ENCODE measurements at places on chromosomes 7 and 10.

DNA sequence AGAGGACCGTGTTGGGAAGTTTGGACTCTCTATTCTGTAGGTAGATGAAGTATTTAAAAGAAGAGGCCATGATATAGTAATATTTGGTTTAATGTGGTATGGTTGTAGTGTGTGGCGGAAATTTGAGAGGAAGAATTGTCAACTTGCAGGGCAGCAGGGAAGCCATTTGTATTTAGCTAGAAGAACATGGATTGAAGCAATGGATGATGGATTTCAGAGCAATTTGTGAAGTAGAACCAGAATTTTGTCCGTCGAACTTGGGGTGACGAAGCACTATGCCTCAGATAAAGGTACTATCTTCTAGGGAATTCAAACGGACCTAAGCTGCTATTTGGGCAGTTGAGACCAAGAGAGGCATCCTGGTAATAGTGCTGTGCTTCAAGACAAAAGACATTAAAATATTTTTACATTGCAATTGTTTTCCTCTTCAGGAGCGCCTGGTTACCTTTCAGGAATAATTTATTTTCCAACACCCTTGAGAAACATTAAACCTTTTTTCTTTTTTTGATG is 615 bp upstream of the WBP1L start:
- no peak for DNase-seq

- no peak for DNase-seq
These were observed 20.9 kb downstream of the FOXK1 start for GRCh38 chr7:4702961-4703512.

- DNase-seq: no peak
These were observed 10.1 kb downstream of the OGDH start for GRCh38 chr7:44616545-44616944.

- no peak for DNase-seq
These were observed 90.3 kb downstream of the HERPUD2 start for GRCh38 chr7:35604595-35604994.

DNA sequence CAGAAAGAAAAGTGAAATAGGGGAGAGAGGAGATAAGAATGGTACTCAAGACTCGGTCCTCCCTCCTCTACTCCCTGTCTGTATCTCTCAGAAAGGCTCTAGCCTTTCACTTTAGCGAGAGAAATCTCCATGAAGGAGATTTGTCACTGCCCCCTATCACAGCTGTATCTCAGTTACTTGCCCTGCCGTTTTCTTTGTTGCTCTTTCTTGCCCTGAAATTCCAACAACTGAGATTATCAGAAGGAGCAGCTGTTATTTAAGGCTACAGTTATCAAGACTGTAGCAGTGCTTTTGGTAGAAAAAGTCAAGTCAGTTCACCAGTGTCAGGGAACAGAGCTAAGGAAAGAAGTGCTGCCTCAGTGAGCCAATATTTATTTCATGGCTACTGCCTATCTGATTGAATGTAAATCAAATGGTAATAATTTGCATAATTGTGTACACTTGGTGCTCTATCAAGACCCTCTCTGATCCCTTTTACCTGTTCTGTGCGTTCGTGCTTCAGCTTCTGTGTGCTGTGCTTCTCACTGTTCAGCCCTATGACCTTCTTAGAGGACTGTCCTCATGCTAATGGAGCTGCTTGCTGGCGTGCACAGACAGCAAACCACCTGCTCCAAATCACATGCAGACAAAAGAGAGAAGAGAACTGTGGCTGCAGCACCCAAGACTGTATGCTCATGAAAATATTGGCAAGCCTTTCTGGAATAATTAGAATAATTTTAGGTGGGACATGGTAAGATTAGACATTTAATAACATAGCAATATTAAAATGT is 180.2 kb upstream of the FAM3C start:
- DNase-seq: no peak

- DNase-seq: no peak
These were observed 23.4 kb upstream of the DMTF1 start for GRCh38 chr7:87128861-87129267.

GRCh38 chr7:24582166-24582565 is 8.9 kb downstream of the PALS2 start:
- DNase-seq: no peak

- no peak for DNase-seq
These were observed 312 bp downstream of the PDCD11 start for GRCh38 chr10:103396789-103397087.

DNA sequence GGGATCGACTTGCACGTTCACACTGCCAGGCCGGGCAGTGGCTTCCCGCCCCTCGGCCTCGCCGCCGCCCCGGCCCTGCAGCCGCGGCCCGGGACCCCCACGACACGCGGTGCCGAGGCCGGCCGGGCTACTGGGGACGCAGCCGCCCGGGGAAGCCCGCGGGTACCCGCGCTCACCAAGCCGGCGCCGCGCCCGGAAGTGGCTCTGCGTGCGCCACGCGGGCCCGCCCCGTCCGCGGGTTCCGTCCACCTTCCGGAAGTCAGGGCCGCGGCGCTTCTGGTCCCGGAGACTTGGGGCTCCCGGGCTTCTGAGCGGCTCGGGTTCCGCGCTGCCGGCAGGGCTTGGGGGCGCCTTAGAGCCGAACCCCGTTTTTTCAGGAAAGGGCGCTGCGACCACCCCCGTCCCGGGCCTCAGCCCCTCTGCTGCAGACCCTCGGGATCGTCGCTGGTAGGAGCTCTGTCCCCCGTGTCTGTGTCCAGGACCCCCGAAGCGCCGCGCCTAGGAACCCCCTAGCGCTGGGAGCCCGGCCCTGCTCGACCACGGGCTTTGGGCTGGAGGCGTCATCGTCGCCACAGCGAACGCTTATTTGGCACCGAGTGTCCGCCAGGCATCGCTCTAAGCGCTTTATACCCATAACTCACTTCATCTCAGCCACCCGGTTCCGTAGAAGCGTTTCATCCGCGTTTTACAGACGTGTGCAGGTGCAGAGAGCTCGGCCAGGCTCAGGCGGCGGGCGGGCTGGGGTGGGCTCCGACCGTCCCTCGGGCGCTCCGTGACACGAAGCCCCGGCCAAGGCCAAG is at the start of gene PSMG3:
TSS of gene PSMG3 (minus strand) at position 200 of the 800 bp plus-strand sequence. CDS start 693 bp downstream, outside the sequence.
- peak; percentile 66 for DNase-seq

DNA sequence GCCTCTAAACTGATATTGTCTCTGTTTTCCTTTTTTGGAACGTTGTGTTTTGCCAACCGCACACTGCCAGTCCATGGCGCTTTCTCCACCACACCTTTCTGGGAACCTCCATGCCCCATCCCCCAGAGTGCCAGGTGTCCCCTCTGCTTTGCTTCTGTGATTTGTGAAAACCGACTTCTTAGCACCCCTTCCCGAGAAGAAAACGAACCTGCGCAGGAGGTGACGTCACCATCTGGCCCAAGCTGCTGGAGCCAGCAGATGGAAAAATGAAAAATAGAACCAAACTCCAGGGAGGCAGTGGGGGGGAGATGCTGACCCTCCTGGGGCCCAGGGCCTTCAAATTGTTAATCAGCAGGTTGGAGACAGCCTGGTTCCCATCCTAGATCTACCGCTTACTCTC is 103.8 kb downstream of the HTR5A start:
- no peak for DNase-seq

DNA sequence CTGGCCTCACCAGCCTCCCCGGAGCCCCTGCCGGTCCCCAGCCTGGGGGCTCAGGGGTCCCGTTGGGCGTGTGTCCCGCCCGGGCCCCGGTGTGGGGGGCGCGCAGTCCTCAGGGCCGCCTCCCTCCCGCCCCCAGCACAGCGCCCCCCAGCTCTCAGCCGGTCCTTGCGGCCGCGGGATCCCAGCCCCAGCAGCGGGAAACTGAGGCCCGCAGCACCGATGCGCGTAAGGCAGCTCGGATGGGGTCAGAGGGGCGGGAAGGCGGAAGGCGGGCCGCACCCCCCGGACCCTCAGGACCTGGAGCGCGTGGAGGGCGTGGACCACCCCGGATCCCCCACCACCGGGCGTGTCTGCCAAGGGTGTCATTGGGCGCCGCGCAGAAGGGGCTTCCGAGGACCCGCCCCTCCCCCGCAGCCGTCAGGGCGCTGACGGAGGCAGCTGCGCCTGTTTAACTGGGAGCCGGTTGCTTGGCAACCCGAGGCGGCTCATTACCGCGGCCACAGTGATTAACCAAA is 14.9 kb downstream of the UNCX start:
- DNase-seq: no peak

DNA sequence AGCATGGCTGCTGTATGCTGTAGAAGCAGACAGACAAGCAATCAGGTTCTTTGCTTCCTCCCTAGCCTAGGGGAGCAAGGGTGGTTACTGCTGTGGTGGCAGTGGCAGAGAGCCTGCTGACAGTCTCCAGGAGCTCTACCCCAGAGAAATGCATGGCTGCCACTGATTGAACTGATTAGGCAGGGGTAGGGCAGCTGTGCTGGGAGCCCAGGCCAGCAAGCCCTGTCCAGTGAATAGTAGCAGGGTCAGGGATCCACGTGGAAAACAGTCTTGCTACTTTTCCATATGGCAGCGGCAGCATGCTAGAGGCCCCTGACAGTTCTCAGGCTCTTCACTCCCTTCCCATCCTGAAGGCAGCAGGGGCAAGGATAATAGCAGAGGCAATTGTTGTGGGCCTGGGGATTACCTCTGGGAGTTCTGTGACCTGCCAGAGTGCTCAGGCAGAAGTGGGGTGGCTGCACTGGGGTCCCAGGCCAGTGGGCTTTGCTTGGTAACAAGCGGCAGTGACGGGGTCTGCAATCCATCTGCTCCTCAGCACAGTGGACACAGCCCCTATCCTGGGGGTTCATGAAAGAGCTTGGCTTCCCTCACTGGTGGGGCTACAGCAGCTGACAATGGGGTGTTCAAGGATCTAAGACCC is 558.8 kb upstream of the GHITM start:
- DNase-seq: no peak

DNA sequence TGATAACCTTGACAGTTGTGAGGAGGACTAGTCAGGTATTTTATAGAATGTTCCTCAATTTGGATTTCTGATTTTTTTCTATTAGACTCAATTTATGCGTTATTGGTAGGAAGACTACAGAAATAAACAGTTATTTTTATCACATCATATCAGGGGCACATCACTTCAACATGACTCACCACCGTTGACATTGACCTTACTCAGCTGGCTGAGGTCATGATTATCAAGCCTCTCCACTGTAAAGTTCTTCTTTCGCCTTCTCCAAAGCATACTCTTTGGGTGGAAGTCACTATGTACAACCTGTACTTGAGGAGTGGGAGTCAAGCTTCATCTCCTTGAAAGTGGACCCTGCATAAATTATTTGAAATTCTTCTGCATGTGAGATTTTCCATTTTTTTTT is 194.3 kb upstream of the IGFBP3 start:
- DNase-seq: no peak

DNA sequence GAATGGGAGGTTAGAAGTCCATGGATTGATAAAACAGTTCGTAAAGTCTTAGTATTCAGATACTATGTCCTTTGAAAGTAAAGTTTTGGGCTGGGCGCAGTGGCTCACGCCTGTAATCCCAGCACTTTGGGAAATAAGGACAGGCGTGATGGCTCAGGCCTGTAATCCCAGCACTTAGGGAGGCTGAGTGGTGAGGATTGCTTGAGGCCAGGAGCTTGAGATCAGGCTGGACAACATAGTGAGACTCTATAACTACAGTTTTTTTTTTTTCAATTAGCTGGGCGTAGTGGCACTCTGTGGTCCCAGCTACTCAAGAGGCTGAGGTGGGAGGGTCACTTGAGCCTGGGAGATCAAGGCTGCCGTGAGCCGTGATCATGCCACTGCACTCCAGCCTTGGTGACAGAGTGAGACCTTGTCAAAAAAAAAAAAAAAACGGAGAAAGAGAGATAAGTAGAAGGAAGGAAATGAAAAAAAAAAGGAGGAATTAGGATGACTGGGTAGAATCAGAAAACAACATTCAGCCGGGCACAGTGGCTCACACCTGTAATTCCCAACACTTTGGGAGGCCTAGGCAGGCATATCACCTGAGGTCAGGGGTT is 25.7 kb upstream of the AGFG2 start:
- DNase-seq: no peak

DNA sequence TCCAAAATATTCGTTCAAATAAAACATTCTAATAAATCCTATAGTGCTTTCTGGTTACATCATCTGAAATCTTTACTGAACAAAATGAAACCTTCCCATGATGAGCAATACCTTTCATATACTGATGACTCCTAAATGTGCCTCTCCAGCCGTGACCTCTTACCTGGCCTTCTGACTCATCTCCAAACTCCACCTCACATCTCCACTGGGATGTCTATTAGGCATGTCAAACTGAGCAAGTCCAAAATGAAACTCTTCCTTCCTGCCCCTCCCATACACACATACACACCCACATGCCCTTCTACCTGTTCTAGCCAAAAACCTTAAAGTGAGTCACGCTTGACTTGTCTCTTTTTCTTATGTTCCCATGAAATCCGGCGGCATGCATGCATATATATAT is 22.9 kb downstream of the GSAP start:
- peak; percentile 70 for DNase-seq

GRCh38 chr10:22133749-22134624 is 83.8 kb downstream of the EBLN1 start:
- no peak for DNase-seq

- DNase-seq: no peak
These were observed 83.3 kb downstream of the ORC5 start for GRCh38 chr7:104124469-104124868.

DNA sequence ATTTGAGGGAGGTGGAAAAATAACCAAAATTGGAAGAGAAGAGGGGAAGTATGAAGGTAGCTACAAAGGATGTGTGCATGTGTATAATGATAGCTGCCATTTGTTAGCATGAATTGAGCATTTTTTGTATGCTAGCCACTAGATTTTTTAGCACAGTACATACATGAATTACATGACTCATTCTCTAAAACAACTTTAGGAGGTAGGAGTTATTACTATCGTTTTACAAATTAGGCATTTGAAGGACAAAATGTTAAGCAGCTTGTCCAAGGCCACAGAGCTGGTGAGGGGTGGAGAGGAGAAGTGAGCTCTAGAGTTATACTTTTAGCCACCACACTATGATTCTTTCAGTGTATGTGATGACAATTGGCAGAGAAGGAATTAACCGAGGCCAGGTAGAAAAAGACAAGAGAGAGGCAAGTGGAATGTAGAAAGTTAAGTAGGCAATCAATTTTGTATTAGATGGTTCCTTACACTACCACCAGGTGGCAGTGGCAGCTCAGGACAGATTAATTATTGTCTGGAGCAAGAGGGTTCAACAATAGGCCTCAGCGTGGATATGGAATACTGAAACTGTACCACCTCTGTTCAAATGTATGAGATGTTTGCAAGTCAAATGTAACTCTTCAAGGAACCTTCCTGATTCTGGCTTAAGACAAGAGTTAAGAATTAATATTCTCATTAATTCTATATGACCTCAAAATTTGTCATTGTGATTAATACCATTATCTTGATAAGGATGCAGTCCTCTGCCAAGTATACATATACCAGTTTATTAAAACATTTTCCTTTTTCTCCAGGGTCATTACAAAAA is 128.0 kb downstream of the MBL2 start:
- DNase-seq: peak; percentile 48

GRCh38 chr7:1563981-1564602 is 5.7 kb downstream of the PSMG3 start:
- no peak for DNase-seq

- DNase-seq: no peak
These were observed 199.0 kb downstream of the PTEN start for GRCh38 chr10:88062385-88062784.

DNA sequence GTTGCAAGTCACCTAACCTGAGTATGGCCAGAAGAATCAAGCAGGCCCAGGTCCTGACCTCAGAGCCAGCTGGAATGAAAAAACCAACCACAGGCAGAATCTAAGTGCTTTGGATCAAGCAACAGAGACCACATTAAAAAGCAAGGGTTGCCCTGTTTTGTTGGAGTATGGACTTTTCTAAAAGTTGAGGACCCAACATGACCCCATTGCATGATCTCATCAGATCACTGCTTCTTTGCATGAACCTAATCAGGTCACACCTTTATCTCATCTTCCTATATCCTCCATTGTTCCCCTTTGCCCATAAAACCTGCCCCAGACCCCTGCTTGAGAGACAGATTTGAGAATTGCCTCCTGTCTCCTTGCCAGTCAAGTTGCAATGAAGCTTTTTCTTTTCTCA is 11.6 kb upstream of the SNX10 start:
- no peak for DNase-seq
